ENCODE measurements at places on chromosomes 12 and 14.
A peak's percentile ranks its signal among the peaks of the same experiment; 100 is the strongest.

- DNase-seq, result peak; percentile 45
Observed at GRCh38 chr12:86914721-86915120, 658.5 kb upstream of the MGAT4C start.

DNA sequence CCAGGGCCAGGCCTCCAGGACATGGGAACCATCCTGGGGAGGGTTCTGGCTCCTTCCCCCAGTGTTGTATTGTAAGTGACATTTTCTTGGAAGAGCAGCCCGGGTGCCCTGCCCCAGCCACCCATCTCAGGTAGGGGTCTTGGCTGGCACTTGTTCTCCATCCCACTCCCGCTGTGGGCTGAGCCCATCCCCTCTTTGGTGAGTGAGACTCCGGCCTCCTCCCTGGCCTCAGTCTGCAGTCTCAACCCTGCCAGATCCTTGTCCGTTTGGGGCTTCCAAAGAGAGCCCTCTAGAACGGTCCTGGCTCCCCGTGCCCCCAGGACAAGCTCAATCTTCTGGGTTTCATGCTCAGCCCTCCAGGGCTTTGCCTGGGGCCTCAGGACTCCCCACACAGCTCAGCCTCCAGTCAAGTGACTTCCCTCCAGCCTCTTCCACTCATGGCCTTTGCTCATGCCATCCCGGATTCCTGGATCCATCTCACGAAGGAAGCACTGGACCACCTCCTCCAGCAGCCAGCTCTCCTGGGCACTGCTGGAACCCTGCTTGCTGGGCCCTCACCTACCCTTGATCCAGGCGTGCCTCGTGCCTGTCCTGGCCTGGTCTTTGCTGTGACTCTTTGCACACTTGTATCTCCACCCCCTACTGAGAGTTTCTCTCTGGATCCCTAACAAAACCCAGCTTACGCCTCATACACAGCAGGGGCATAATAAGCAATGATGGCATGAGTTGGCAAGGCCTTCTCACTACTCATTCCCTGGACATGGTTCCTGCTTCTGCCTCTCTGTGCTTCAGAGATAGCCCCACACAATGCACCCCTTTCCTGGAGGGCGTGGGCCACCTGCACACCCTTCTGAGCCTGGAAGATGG, 297.4 kb upstream of the RTL1 start:
- DNase-seq, result no peak

- no peak for DNase-seq
Observed at GRCh38 chr14:40309124-40309523, 876.9 kb upstream of the FBXO33 start.

DNA sequence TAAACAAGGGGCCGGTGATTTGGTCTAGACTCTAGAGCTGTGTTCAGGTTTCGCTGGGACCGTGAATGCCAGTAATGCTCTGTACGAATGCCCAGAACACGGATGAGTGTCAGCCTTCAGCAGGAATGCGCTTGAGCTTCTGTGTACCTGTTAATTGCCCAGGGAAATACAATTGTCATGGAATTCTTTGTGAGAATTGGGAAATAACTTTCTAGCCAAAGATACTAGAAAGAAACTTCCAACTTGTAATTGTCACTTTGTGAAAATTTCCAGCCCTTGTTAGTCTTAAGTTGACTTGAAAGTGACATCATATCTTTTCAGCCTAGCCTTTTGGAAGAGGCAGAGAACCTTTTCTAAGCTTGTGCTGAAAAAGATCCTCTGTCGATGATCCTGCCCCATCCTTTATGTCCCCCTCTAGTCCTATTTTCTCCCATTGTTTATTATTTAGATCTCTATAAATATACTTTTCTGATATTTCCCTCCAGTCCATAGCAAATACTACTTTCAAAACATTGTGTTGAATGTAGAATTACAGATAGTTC, 2.7 kb downstream of the CHST11 start:
- DNase-seq, result no peak

DNA sequence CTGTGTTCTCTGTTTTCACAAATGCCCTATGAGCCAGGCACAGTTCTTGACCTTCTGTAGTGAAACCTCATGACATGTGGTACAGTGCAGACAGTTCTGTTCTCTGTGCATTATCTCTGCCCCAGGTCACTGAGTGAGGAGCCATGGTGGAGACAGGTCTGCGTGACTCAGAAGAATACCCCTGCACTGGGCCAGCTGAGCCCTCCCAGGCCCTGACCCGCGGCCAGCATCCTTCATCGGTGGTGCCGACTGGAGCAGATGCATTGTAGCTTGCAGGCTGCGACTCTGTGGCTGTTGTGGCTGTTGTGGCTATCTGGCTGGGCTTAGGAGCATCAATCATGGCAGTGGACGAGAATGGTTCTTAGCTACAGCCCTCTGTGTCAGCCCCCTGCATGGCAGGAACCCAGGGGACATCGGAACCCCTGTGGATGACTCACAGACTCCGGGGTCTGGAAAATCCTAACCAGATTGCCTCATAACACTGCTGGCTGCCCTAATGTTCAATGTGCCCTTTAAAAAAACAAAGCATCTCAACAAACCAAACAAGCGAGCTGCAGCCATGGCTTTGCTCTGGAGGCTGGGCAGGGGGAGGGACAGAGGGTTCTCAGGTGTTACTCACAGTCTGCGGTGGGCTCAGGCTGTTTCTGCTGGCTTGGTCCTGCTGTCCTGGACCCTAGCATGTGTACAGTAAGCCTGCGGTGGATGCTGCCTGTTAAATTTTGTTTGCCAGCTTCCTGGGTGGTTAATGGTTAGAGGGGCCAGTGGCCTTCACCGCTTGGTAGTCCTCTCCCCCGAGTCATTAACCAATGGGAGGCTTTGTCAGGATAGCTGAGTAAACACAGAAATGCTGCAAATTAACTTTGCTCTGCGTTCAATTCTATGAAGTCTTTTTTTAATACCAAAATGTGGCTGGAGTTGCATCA, at the start of gene SERPINA6:
TSS of gene SERPINA6 (minus strand) at position 689 of the 923 bp plus-strand sequence. CDS start 8,688 bp downstream, outside the sequence.
- peak; percentile 45 for DNase-seq

- DNase-seq, result no peak
Observed at GRCh38 chr12:99200711-99201384, 446.7 kb upstream of the GARIN6 start.

DNA sequence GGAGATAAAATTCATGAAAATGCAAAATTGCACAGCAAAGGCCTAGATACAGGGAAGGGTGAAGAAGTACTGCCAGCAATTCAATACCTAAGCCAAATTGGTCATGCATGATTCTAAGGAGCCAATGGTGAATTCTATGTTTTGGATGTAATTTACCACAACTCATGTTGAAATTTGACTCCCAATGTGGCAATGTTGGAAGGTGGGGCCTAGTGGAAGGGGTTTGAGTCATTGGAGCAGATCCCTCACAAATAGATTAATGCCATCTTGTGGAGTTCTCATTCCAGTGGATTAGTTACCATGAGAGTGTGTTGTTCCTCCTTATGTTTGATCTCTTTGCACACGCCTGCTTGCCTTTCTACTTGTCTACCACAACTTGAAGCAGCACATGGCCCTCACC, 194.0 kb upstream of the ALG10 start:
- no peak for DNase-seq

DNA sequence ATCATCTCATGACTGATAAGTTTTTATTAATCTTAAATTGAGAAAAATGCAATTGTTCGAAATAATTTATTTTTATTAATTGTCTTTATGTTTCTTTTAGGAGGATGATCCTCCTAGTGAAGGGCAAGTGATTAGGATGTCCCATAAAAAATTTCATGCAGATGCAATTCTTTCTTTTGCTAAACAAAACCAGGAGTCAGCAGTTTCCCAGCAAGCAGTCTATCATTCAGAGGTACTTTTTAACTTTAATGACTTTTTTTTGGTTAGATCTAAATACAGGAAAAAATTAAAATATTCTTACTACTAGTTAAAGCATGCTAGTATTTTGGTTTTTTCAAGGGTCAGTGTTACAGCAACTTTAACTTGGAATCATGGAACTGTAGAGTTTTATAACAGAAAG, 64.5 kb downstream of the KIAA0586 start:
- no peak for DNase-seq

GRCh38 chr12:95574799-95575452, 23.6 kb upstream of the USP44 start:
- DNase-seq, result peak; percentile 62

GRCh38 chr14:90543876-90544275, 147.0 kb downstream of the CALM1 start:
- DNase-seq, result no peak

DNA sequence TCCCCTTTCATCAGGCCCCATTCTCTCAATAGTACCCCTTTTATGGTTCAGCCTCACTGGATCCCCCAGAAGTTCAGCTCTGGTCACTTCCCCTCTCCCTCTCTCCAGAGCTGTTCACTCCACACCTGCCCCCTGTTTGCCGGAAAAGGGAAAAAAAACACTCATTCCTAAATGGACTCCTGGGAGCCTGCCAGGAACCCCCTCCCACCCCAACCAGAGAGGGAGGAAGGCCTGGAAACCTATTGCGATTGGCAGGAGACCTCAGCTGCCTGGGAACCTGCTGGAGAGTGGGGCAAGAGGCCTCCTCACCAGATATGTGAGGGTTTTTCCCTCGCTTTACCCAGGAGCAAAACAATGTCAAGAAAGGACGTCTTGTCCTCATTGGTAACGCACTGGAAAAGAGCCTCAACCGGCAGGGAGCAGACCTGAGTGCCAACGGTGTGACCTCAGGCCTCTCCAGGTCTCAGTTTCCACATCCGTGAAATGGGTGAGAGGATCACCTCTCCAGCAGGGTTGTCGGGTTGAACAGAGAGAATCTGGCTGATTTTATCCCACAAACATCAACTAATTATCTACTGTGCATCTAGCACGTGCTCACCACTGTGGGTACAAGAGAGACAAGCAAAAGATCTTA, 4.6 kb downstream of the DTX1 start:
- DNase-seq, result peak; percentile 15

- DNase-seq, result no peak
Observed at GRCh38 chr12:126781593-126781992, 1485.4 kb upstream of the TMEM132C start.

- no peak for DNase-seq
Observed at GRCh38 chr12:104220931-104221330, 5.4 kb downstream of the TXNRD1 start.

GRCh38 chr12:105951732-105952131, 187.0 kb downstream of the NUAK1 start:
- DNase-seq, result no peak

GRCh38 chr14:27186048-27186447, 588.2 kb upstream of the NOVA1 start:
- DNase-seq, result no peak

DNA sequence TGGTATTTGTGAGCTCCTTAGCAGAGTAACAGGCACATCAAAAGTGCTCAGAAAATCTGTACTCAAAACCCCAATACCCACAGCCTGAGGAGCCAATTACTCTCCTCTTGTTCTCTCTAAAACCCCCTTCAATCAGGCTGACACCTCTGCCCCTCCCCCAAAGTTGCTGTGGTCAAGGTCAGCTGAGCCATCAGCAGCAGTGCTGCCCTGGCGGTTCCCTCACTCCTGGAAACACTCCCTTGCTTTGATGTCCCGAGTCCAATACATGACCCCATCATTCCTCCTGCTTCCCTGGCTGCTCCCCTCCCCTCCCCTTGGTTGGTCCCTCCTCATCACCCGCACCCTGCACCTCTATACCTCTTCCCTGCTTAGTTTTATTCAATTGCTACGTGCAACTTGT, 57.2 kb upstream of the C14orf132 start:
- DNase-seq, result no peak

DNA sequence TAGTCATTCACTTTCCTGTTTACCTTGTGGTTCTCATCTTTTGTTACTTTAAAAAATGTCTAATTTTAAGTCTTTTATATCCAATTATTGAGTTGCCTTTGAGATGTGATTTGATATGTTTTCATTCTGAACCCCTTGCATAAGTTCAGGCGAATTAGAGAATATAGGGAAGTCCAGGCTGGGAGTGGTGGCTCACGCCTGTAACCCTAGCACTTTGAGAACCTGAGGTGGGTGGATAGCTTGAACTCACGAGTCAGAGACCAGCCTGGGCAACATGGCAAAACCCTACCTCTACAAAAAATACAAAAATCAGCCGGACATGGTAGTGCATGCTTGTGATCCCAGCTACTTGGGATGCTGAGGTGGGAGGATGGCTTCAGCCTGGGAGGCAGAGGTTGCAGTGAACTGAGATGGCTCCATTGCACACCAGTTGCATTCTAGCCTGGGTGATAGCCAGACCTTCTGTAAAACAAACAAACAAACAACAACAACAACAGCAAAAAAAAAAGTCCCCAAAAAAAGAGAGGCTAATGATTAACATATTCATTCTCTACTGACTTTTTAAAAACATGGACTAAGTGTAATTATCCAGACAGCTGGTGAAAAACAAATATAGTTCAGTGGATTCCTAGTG, 451.1 kb upstream of the RGS6 start:
- DNase-seq, result no peak

DNA sequence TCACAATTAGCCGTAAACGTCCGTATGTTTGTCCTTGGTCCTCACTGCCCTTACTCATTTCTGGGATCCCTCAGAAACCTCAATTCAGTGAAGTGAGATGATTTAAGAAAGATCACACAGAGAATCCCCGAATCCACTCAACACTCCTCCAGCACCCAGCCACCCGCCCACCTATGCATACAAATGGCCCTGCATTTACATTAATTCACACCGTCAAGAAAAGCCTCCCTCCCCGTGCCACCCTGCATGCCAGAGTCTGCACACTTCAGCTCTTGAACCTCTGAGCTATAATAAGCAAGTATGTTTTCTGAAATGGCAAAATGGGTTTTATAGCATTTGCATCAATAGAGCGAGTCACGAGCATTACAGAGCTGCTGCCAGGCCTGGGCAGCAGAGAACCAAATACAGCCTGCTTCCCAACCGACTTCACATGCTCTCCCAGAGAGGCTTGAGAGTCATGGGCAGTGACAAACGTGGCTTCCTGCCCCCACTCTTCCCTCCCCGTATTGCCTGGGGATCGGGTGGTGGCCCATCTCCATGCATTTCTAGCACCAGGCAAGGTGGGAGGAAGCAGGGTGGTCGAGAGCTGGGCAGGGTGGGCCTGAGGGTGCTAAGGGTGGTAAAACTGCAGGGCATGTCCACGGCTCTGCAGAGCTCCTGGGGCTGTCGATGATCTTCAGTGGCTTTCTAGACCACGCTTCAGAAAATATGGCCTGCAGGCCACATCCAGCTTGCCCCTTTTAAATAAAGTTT, 177.6 kb downstream of the RIMBP2 start:
- DNase-seq, result no peak

Data from cardiac muscle cell (in vitro differentiated cells and primary cell).